ENCODE measurements at places on chromosomes 11 and 22. TPM values are rescaled to one million over a fixed set of nuclear protein-coding genes. Genes with fewer than 3 reads are reported as not detected.

The SLC22A25 gene
- not detected for total RNA-seq

The GRM5 gene
- not detected for total RNA-seq

The PANX2 gene
- total RNA-seq: 1.3 TPM

DNA sequence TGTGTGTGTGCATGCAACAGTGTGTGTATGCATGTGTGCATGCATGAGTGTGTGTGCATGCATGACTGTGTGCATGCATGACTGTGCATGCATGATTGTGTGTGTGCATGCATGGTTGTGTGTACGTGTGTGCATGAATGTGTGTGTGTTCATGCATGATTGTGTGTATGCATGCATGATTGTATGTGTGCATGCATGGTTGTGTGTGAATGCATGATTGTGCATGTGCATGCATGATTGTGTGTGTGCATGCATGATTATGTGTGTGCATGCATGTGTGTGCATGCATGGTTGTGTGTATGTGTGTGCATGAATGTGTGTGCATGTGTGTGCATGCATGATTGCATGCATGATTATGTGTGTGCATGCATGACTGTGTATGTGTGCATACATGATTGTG lies 1052.0 kb downstream of the TBC1D22A start:
- no peaks in the 10 kb centered on the region for H3K36me3 ChIP-seq
- peaks cover 4% of the 10 kb centered on the region for H3K27me3 ChIP-seq
- H3K4me1 ChIP-seq: no peaks in the 10 kb centered on the region
- no peak for DNase-seq
- H3K4me3 ChIP-seq: no peak overlapping the region

DNA sequence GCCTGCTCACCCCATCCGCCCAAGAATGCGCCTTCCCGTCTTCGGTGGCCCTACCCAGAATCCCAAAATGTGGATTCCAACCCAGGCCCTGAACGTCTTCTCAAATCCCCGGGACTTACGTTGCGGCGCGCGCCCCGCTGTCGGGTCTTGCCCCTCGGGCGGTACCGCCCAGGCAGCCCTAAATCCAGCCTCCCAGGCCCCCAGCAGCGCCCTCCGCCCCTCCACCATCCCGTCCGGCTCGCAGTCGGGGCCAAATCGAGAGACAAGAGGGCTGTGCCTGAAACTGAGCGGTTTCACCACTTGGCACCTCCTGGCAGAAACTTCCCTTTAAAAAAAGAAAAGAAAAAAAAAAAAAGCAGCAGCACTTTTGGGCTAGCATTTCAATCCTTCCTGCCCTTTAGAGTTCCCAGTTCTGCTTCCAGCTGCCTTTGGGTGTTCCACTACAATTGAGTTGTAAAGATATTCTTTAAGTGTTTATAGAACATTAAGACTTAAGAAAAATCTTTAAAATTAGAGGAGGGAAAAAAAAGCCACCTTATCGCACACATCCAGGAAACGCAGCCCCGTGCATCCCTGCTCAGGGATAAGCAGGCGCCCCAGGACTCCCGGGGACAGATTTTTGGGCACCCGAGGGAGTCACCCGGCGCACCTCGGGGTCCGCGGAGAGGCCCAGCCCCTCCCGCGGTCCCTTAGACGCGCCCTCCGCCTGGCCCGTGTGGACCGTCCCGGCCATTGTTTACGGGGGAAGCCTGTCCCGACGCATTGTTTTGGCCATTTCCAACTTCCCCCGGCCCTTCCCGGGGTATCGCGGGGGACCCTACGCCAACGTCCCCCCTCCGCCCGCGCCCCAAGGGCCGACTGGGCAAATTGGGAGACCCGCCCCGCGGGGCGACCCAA lies 57.6 kb downstream of the KCNJ4 start:
- H3K4me3 ChIP-seq: peak overlapping the region; percentile 98
- no peaks in the 10 kb centered on the region for H3K36me3 ChIP-seq

DNA sequence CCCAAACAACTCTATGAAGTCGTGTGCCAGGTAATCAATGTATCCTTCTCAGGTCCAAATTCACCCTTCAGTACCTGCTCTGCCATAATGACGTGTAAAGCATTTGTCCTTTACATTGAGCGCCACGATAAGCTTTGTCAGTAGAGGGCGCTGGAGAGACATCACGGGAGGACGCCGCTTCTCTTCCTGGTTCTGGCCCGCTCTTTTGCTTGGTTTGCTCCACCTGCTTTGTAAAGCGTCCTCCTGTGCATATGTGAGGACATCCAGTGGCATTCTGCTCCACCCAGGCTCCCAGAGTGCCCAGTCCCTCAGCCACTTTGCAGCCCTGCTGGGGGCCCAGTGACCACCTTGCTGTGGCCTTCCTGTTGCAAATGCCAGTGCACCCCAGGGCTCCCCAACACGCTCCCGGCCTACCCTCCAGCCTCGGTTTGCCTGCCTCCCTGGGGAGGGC lies 61.1 kb downstream of the WT1 start:
- no peak for DNase-seq
- no peaks in the 10 kb centered on the region for H3K36me3 ChIP-seq
- H3K4me1 ChIP-seq: no peaks in the 10 kb centered on the region
- no peak overlapping the region for H3K27ac ChIP-seq
- H3K4me3 ChIP-seq: no peak overlapping the region

GRCh38 chr11:79113054-79113690 lies 327.7 kb downstream of the TENM4 start:
- no peak for DNase-seq
- H3K4me1 ChIP-seq: no peaks in the 10 kb centered on the region
- no peaks in the 10 kb centered on the region for H3K36me3 ChIP-seq
- H3K27ac ChIP-seq: no peak overlapping the region
